ENCODE measurements at places on chromosomes 2 and 18. TPM values are rescaled to one million over a fixed set of nuclear protein-coding genes. Genes with fewer than 3 reads are reported as not detected.

The ANKRD62 gene
- not detected for total RNA-seq

The IL36G gene
- total RNA-seq = not detected

The REG1A gene
- total RNA-seq = not detected

The FAM237A gene
- total RNA-seq = not detected
